GM18507 (cell line): ENCODE measurements at places on chromosomes 2 and 18.

GRCh38 chr2:100765481-100765880, 54.5 kb upstream of the NPAS2 start:
- no peak for DNase-seq

DNA sequence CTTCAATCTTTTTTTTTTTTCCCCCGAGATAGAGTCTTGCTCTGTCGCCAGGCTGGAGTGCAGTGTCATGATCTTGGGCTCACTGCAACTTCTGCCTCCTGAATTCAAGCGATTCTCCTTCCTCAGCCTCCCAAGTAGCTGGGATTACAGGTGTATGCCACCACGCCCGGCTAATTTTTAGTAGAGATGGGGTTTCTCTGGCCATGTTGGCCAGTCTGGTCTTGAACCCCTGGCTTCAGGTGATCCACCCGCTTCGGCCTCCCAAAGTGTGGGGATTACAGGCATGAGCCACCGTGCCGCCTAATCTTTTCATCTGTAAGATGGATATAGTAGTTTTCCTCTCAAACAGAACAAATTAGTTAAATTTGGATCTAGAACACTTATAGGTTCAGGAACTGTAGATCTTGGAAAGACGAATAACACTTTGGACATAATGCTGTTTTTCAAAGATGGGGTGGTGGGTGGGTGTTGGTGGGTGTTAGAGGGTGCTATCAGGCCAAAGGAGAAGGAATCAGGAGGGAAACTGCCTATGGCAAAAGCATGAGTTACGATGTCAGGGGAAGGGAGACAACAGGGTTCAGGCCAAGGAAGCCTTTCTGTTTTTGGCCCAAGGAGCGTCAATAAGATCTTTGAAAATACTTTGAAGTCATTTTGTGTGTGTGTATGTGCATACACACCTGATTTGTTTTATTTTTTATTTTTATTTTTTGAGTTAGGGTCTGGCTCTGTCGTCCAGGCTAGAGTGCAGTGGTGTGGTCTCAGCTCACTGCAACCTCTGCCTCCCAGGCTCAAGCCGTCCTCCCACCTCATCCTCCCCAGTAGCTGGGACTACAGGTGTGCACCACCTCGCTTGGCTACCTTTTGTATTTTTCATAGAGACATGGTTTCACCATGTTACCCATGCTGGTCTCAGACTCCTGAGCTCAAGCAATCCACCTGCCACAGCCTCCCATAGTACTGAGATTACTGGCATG, 6.8 kb downstream of the RPL37A start:
- DNase-seq, result no peak

GRCh38 chr2:121186261-121186660, 98.7 kb downstream of the TFCP2L1 start:
- DNase-seq, result no peak

GRCh38 chr18:37336568-37337285, 228.9 kb downstream of the CELF4 start:
- no peak for DNase-seq

GRCh38 chr18:26470011-26470637, 78.2 kb downstream of the KCTD1 start:
- DNase-seq, result no peak

GRCh38 chr2:106944215-106944614, 58.2 kb upstream of the ST6GAL2 start:
- DNase-seq, result no peak

- DNase-seq, result no peak
Observed at GRCh38 chr18:46425511-46425910, 231.5 kb downstream of the LOXHD1 start.

- no peak for DNase-seq
Observed at GRCh38 chr2:145460112-145460511, 940.2 kb upstream of the ZEB2 start.

DNA sequence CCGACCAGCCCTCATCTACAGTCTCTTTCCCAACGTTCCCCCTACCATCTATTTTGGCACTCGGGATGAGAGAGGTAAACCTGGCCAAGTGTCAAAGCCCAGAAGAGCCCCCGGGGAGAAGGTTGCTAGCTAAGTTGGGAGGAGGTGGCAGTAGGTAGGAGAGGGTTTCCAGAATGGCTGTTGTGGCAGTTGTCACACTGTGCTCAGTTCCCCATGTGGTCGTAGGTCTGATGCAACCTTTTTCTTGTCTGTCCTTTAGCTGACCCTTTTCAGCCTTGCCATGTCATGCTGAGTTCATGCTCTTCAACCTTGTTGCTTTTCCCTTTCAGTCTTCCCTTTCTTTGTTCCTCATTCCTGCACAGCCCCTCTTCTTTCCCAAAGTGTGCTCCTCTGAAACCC, 34.5 kb downstream of the TTLL4 start:
- DNase-seq, result no peak

DNA sequence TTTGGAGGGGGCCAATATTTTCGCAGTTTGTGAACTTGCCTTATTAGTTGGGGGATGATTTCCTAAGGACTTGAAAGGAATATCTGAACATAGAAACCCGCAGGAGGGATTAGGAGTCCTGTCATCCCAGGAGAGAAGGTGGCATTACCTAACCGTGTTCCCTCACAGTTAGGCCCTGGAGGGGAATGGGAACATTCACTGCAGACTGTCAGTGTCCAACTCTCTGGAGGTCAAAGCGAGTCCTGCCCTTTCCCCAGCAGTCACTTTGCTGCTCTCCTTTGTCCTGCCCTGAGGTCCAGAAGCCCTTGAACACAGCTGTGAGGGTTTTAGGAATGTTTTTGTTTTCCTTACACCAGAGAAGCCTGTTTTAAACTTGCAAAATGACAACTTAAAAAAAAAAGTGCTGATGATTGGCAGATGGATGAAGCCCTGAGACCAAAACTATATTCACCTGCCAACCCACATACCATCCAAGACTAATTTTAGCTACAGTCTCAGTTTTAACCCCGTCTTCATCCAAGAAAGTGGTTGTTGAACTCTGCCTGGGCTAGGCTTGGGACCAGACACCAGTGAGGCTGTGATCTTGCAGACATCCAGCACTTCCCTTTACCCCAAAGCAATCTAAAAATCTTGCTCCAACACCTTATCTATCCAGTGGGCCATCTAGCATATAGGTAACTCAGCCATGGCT, 90.5 kb upstream of the MEX3C start:
- DNase-seq, result no peak

GRCh38 chr2:18799397-18799796, 210.0 kb upstream of the NT5C1B start:
- DNase-seq, result no peak

GRCh38 chr2:191650896-191651773, 26.8 kb upstream of the NABP1 start:
- peak; percentile 39 for DNase-seq

GRCh38 chr2:230873661-230874401, 9.1 kb downstream of the ITM2C start:
- no peak for DNase-seq

DNA sequence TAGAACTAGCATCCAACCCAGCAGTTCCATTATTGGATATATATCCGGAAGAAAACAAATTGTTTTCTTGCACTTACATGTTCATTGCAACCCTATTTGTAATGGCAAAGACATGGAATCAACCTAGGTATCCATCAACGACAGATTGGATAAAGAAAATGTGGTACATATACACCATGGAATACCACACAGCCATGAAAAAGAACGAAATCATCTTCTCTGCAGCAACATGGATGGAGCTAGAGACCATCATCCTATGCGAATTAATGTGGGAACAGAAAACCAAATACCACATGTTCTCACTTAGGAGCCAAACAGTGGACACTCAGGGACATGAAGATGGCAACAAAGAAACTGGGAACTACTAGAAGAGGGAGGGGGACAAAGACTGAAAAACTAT, 352.7 kb downstream of the CDH2 start:
- DNase-seq, result no peak

DNA sequence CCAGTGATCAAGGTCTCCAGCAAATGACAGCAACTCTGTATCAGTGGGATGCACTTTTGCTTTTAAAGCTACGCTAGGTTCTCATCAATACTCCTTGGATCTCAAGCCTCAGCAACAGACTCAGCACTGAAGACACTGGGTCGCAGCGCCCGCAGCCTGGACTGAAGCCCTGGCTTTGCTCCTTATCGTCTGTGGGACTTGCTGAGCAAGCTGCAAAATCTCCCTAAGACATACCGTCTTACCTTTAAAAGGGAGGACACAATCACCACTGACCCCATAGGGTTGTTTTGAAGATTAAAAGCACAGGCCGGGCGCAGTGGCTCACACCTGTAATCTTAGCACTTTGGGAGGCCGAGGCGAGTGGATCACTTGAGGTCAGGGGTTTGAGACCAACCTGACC, 8.1 kb downstream of the CYB5A start:
- DNase-seq, result no peak

- DNase-seq, result peak; percentile 5
Observed at GRCh38 chr18:32919799-32920198, 147.0 kb upstream of the KLHL14 start.

DNA sequence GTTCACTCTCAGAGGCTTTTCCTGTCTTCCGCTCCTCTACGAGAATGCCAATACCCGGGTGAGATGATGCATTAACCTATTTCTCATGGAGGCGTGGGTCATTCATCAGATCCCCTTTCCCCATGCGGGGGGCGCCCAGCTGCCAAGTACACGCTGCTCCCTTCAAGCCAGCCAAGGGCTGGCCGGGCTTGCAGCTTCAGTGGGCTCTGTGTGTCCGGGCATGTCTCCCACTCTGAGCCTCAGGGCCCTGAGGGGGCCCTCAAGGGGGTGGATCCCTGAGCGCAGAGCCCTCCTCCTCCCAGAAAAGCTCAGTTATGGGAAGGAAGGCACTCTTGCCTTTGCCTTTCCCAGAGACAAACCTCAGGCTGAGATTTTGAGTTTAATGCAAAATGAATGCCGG, 431.8 kb upstream of the MYT1L start:
- DNase-seq, result no peak

DNA sequence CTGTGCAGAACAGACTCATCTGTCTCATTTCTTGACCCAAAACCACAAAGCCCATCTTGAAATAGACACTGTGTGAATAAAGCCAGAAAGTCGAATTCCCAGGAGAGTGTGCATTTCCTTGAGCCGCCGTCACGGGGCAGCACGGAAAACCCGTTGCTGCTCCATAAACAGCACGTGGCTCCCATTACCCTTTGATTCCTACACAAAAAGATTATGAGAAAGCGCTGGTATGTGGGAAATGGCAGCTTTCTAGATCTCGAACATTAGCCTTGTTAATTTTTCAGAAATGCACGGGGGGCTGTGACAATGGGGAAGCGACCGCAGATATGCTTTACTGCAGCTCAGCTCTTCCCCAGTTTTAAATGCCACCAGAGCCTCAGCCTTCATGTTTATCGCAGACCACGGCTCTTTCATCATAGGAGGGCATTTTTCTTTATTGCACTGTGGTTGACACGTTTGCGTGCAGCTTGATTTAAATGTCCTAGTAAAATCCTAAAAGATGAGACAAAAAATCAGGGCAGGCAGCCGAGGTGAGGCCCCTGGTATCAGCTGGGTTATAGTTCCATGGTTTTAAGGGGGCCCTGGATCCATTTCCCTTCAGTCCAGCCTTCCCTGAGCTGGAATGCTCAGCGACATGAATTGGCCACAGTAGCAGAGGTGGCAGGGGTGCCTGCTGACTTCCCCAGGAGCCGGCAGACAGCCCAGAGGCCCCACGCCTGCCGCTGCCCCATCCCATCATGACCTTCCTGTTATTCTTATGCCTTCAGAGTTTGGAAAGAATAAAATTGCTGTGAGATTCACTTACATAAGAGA, 249.3 kb downstream of the NDUFA10 start:
- no peak for DNase-seq

DNA sequence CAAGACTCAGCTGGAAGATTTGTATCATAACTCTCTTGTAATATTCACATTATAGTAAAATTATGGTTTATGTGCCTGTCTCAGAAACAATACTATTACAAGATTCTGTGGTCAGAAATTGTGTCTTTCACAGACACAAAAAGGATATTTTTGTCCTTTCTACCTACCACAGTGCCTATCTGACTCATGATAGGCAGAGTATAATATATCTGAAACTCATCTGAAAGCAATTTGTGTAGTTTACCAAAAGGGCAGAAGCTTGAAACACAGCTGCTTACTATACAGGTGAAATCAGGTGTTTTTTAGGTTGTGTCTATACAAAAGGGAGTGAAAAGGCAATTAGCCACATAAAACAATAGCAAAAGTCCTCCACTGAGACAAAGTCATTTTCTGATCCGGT, 10.9 kb downstream of the TMEM200C start:
- DNase-seq, result no peak

DNA sequence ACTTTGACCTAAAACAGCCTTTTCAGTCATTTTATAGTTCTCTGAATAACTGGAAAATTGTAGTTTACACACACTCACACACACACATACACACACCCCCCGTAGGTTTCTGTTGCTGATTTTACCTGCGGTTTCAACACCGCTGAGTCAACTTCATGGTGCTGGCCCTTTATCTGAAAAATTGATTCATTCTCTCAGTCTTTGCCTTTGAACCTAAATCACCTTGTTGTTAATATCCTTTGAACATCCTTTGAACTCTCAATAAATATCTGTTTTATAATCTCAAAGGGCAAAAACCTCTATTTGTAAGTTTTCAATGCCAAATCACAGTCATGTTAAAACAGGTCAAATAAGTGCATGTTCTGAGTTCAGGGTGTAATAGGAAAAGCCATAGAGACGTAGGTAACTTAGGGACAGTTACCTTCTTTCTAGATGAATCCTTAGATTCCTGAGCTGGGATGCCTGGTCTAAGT, 109.0 kb upstream of the BZW1 start:
- DNase-seq, result no peak

DNA sequence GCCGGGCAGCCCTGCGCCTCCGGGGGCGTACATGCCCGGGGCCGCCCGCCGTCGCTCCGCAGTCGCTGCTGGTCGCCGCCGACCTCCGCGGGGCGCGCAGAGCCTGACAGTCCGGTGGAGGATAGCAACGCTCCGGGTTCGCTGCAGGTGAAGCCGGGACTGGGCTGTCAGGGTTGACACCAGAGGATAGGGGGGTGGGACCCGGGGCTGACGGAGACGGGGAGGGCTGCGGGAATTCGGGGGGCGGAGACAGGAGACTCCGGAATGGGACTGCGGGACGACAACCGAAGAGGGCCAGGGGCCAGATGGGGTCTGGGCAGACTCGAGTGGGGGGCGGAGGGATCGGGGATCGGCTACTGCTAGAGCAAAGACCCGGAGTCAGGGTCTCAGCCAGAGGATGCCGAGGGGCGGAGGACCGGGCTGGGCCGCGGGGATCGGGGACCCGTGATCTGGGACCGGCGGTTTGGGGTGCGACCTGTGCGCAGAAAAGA, 403 bp downstream of the TMEM127 start:
- DNase-seq, result no peak

GRCh38 chr2:106159866-106160785, 34.0 kb downstream of the UXS1 start:
- no peak for DNase-seq
